ENCODE measurements at places on chromosomes 2 and 18.

DNA sequence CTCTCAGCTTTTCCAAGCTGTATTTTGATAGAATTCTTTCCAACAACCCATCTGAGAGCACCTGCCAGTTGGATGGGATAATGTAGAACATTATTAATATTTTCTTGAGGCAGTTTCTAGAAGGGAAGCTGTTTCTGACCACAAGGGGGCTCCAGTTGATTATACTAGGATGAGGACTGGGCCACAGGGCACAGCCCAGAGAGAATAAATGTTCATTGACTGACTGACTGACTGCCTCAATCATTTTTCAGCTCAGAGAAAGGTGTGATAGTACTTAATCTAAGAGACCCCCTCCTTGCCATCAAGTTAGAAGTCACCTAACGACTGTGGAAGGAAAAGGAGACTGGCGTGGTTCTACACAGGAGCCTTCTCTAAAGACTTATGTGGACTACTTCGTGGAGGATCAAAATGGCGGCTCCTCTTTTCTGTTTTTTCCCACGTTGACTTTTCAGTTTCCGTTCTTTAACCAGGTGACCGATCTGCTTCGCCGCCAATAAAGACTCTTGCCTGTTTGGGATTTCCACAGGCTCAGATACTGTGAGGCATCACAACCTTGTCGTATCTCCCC lies 31.9 kb upstream of the CREG2 start:
- DNase-seq, result no peak

DNA sequence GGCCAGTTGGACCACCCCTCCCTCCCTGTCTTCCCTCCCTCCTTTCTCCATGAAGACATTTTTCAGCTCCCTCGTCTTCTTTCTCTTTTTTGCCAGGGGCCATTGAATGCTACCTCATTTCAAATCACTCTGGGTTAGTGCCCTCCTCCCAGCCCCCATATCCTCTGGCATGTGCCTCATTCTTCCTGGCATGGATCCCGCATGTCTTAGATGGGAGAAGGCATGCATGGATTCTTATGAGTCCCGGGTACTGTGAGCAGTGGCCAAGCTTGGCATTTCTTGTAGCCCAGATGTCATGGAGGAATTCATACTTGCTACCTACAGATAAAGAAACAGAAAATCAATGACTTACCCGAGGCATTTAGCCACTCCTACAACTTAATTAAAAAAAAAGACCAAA lies 9.0 kb upstream of the HAAO start:
- no peak for DNase-seq

GRCh38 chr2:6077585-6077984 lies 385.4 kb downstream of the SOX11 start:
- DNase-seq, result no peak

DNA sequence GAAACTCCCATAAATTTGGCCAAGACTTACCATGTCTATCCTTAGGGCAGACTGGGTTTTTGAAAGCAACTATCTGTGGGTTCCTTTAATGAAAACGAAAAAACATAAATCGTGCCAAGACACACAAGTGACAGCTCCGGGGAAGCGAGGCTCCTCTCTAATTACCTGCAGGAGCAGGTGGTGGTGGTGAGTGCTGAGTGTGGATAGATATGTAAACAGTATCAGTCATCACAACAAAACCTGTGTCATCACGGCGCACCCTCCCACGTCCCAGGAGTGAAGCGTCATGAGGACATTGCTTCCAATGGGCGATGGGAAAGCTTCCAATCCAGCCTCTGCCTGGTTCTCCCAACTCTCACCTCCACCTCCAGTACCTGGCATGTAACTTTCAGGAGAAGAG lies 31.3 kb downstream of the ACKR3 start:
- DNase-seq, result no peak
